ENCODE measurements at places on chromosomes 4 and X.
A peak's percentile ranks its signal among the peaks of the same experiment; 100 is the strongest.

DNA sequence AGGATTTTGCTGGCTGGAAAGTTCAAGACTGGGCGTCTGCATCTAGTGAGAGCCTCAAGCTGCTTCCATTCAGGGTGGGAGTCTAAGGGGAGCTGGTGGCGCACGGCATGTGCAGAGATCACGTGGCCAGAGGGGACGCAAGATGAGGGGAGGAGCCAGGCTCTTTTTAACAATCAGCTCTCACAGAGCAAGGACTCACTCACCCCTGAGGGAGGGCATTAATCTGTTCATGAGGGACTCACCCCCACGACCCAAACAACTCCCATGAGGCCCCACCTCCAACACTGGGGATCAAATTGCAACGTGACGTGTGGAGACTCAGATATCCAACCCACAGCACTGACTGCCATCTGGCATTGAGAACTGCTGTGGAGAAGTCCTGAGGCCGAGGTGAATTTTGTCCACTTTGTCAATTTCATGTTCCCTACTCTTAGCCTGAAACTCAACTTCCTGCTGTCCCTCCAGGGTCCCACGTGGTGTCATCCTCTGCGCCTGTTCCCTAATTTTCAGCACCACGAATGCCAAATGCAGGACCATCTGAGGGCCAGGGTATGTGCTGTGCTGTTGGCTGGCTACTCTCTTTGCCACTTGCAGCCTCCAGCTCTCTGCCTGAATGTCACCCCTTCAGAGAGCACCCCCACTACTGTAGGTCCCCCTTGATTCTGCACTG, 5.6 kb downstream of the ZFP92 start:
- DNase-seq, result no peak

DNA sequence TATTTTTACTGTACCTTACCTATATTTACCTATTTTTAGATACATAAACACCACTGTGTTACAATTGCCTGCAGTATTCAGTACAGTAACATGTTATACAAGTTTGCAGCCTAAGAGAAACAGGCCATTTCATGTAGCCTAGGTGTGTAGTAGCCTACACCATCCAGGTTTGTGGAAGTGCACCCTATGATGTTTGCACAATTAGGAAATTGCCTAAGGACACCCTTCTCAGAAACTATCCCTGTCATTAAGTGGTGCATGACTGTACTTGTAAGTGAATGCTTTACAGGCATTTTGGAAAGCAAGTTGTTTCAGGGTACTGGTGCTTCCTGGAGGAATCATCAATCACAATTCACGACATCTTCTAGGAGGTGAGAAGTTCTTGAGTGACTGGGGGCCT, 991.8 kb upstream of the SLIT2 start:
- DNase-seq, result no peak

DNA sequence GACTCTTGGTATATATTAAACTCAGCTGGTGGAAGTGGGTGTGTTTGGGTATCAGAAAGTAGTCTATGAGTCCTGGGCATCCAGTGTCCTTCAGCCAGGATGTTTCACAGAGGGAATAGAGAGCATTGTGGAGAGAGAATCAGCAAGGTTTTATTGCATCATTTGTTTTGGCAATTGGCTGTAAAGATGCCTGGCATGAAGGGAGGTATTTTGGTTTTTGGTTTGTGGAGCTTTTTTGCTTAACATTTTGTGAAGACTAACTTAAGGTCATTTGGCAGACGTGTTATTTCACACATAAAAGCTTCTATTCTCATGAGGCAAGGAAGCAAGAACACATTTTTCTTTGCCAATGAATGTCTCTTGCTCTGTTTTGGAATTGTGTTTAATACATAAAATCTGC, 71.1 kb downstream of the DCLK2 start:
- DNase-seq, result no peak

DNA sequence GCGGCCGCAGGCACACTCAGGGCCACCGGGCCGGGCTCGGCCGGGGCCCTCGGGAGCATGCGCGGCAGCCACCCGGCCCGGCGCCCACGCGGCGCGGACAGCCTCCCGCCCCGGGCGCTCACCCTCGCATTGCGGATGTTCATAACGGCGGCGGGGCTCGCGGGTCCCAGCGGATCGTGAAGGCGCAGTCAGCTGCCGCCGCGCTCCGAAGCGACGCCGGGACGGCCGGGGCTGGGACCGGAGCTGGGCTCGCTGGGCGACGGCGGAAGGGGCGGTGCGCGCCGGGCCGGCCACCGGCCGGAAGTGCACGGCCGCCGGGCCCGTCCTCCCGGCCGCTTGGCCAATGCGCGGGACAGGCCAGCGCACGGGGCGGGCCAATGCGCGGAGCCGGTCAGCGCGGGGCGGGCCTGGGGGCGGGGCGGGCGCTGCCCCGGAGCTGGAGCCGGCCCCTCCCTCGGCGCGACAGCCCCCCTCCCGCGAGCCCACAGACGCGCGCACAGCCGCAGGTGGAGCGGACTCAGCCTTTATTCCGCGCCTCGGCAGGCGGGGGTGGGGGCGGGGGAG, at the start of gene NAA10:
TSS of gene NAA10 (minus strand) at position 276 of the 564 bp plus-strand sequence. CDS start at position 143, 133 bp downstream.
- peak; percentile 94 for DNase-seq

GRCh38 chr4:3494462-3494871, 31.4 kb downstream of the DOK7 start:
- no peak for DNase-seq

GRCh38 chr4:27084685-27085361, 224.2 kb downstream of the STIM2 start:
- DNase-seq, result peak; percentile 22

DNA sequence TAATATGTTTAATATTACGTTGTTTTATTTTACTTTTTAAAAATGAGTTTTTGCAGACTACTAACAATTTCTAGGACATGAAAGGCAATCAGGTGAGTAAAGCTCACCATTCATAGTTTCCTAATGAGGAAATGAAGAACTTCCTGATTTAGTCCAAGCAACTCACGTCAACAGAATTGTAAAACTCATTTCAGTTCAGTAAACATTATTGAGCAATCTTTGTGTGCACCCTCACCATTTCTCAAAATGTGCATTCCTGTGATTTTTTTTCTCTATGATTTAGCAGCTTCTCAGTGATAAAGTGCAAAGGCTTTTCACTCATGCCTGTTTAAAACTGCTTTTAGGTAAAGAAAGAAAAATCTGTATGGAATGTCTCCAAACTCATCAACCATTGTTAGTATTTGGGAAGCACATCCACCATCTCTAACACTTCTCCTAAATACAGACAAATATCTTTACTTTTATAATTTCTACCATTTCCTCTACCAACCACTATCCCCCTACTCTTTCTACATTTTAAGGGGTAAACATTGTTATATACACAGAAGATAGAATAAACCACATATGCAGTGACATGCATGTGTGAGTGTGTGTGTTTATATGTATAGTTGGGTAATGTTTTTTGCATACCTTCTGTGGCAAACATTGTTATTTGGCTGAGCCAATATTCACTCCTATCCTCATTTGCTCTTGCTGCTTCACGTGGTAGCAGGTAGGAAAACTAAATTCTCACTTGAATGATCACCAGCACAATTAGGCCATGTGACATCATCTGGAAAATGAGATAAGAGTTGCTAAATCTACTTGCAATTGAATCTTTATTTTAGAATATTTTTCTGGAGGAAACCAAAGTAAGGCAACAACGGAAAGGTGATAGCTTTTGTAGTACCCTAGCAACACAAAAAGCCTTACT, 54.7 kb upstream of the PRDM8 start:
- no peak for DNase-seq

GRCh38 chr4:3671571-3672464, 94.4 kb upstream of the ADRA2C start:
- DNase-seq, result peak; percentile 12

DNA sequence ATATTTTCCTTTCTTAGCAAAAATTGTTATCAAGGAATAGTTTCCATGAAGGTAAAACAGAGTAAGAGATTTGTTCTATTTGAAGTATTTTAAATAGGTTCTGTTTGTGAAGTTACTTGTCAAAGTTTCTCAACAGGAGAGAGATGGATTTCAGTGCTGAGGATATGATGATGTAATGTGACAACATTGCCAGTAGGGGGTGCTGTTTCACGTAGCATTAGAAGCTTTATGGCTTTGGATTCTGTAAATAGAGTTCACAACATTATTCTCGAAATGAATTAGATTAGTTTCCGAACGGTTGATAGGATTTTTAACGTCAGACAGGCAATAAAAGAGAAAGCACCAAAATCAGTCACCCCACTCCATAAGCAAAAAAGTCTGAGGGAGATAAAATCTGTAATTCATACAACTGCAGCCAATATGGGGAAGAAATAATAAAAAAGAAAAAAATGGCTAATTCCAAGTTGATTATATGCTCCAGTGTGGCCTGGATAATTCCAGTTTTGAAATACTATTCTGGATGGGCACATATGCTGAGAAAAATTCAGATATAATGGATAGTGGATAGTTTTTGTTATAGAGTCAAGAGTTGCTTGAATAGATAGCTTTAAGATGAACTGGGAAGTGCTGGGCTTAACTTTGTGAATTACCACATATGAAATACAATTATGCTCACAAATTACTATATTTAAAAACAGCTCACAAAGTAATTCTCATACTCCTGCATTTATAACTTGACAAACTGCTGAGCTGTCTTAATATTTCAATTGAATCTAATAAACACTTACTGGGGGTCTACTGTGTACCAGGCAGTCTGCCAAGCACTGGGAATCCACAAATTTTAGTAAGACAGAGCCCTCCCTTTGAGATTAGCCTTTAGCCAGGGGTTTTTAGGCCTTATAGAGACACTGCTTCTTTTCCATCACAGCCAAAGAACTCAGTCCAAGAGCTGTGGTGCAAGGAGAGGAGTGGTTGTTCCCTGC, 109.1 kb downstream of the GPAT3 start:
- DNase-seq, result peak; percentile 54

GRCh38 chr4:25030277-25031076, at the start of gene LGI2:
TSS of gene LGI2 (minus strand) at chr4:25030946. CDS start at chr4:25030693, 253 bp downstream.
- DNase-seq, result peak; percentile 61

DNA sequence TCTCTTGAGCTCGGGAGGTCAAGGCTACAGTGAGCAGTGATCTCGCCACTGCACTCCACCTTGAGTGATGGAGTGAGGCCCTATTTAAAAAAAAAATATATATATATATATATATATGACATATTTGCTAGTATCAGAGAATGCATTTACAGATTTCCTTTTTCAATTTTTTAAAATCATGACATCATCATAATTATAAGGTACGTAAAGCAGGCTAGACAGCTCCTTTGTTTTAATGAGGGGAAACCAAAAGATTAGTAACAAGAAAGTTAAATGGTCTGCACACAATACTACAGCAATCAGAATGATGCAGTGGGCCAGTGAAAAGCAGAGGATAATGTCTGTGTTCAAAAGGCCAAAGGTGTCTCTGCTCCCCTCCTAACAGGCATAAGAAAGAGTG, 43.0 kb downstream of the LAS1L start:
- DNase-seq, result no peak

DNA sequence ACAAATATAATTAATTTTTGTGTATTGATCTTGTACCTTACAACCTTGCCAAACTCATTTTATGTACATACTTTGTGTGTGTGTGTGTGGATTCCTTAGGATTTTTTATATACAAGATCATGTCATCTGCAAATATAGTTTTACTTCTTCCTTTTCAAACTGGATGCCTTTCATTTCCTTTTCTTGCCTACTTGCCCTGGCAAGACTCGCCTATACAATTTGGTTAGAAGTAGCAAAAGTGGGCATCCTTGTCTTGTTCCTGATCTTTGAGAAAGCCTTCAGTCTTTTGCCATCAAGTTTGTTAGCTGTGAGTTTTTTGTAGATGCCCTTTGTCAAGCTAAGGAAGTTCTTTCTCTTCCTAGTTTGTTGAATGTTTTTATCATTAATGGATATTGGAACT, 30.5 kb downstream of the RUFY3 start:
- no peak for DNase-seq

DNA sequence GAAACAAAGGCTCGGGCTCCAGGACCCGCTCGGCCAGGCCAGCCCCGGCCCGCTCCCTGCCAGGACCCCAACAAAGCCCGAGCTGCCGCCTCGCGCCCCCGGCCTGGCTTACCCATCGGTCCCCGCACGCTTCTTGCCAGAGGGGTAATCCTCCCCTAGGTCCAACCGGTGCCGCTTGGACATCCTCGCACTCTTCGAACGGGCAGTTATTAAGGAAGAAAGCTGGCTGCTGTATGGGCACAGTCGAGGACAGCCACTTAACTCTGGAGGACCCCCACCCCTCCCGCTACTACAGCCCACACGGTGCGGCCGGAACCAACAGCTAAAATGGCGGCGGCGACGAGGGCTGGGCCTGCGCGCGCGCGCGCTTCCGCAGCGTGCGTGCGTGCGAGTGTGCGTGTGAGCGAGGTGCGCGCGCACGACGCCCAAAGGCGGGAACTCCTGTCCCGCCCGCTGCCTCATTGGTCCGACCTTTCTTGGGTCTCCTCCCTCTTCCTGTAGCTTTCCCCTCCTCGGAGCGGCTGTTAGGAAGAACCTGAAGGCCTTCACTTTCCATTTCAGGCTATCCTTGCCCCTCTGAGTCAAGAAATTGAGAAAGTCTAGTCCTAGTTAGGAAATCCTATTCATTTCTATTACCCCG, at the start of gene DHX15:
TSS of gene DHX15 (minus strand) at position 344 of the 640 bp plus-strand sequence. CDS start at position 183, 161 bp downstream.
- peak; percentile 88 for DNase-seq

GRCh38 chr4:1383728-1384591, 22.3 kb downstream of the NKX1-1 start:
- no peak for DNase-seq

DNA sequence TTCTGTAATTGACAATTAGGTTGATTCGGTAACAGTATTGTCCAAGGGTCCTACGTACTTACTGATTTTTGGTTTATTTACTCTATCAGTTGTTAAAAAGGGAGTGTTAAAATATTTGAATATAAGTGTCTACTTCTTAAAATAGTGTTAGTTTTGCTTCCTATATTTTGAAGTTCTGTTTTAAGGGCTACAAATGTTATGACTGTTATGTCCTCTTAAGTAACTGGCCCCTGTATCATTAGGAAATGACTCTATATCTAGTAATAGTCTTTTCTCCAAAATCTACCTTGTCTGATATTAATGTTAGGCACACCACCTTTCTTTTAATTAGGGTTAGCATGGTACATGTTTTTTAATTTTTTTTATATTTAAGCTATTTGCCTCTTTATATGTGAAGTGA, 30.1 kb downstream of the ANKRD50 start:
- no peak for DNase-seq

GRCh38 chr4:88809576-88810219, 112.1 kb upstream of the NAP1L5 start:
- no peak for DNase-seq

DNA sequence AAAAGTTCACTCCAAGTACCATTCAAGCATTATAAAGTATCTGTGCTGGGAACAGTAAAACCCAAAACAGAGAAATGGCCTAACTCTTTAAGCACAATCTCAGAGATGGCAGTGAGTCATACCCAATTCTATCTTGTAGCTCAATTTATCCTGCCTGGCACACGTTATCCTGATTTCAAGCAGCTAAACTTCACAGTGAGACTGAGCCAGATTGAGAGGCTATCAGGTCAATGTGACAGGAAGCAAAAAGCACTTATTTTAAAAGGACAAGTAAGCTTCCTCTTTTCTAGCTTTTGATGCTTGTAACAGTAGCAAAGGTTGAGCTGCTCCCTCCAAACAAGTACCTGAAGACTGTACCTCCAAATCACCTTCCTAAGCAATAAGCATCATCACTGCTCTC, 324.9 kb downstream of the NAF1 start:
- DNase-seq, result no peak

DNA sequence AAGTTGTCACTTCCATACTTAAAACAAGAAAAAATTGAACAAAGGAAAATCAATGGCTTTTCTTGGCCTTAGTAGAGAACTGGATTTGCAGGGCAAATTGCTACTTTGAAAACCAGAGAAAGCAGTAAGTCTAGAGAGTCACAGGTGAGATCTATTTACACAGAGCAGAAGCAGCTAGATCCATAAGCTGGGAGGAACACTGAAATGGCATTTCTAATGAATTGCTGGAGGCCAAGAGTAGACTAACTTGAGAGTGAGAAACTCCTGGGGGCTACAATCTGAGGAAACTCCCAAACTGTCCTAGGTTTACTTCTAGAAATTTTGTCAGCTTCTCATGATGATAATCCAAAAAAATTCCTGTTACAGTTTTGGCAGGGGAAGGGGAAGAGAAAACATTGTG, 133.3 kb downstream of the SPCS3 start:
- DNase-seq, result no peak
